Activated CD4-positive, alpha-beta T cell treated with anti-CD3 and anti-CD28 coated beads for 36 hours (primary cell): ENCODE measurements at places on chromosomes 13 and 19.

GRCh38 chr19:44746946-44747738, 1.4 kb upstream of the BCL3 start:
- DNase-seq: peak; percentile 98

DNA sequence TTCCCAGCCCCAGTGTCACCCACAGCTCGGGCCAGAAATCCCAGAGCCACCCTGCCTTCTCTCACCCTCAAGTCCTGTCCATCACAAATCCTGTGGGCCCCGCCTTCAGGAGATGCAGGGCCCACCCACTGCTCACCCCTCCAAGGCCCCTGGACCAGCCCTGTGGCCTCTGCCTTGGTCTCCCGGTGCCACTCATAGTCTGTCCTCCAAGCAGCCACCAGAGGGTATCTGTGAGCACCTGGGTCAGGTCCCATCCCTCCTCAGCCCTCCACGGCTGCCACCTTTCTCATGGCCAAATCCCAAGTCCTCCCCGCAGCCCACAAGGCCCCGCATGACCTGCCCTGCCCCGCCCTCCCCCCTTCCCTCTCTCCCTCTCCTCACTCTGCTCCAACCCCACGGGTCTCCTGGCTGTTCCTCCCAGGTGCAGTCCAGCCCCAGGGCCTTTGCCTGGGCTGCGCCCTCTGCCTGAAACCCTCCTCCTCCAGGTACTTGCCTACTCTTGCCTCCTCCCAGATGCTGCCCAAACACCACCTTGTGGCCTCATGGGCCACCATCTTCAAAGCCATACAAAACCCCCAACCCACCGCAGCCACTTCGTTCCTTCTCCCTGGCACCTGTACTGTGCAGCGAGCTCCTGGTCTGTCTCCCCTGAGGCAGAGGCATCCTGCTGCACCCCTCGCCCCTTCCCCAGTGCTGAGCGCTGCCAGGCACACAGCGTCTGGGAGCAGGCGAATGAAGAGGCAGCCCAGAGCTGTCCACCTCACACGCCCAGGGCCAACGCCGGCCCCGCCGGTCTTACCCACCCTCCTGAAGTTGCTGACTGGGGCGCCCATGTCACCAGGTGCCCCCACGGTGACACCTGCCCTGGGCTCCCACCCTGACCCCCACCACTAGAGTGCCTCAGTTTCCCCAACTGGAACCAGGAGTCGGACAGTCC, 13.2 kb upstream of the UQCR11 start:
- peak; percentile 57 for DNase-seq

GRCh38 chr19:1110809-1111640, 7.2 kb downstream of the GPX4 start:
- DNase-seq: no peak

DNA sequence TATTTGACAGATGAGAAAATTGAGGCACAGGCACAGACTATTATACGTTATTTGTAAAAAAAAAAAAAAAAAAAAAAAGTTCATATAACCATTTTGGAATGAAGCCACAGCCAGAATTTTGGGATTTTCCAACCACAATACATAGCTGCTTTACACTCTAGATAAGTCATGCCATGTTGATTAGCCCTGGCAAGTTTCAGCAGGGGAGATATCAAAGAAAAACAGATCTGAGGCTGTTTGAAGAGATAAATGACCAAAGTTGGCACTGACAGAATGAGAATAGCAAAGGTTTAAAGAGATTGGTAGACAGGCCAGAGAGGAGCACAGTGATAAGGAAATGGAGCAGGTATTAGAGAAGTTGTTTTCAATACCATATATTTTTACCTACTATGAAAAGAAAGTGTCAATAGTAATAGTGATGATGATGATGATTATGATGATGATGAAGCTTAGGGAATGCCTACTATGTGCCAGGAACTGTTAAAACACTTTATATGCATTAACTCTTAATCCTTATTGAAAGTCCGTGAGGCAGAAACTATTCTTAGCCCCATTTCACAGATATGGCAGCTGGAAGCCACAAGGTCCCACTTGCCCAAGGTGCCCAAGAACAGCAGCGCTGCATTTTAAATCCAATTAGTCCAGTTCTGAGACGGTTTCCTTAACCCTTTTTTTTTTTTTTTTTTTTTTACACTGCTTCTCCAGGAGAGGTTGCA, 105.5 kb downstream of the MBNL2 start:
- no peak for DNase-seq

DNA sequence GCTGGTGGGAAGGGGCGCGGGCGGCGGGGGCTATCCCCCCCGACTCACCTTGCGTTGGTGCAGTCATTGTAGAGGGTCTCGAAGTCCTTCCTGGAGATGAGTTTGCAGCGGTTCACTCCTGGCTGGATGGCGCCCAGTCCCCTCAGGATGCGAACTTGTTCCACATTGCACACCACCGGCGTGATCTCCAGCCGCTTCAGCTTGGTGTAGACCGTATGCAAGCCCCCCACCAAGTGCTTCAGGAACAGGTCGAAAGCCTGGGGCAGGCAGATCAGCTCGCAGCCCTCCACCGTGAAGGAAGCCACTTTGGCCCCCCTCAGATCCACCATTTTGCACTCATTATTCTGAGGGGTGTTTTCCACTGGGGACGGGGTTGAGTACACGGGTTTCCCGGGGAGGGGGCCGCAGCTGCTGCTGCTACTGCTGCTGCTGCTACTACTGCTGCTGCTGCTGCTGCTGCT, 1.1 kb downstream of the DACH1 start:
- no peak for DNase-seq

- DNase-seq: no peak
Observed at GRCh38 chr19:45817725-45818301, 2.7 kb upstream of the RSPH6A start.

- DNase-seq: peak; percentile 50
Observed at GRCh38 chr13:40484101-40484800, 182.2 kb downstream of the FOXO1 start.

DNA sequence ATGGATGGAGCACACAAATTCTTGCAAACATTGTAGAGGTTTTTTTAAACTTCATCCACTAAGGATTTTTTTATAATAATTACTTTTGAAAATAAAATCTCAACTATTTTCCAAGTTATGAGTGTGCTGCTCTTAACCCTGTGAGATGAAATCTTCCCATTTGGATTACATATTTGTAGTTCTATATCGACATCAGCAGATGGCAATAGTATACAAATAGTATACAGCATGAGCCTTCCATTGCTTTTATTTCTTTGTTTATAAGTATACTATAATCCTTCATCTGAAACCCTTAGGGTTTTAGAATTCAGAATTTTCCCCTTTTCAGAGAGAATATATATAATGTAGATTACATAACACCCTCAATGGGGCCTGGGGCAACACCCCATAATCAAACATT, 70.5 kb downstream of the GJA3 start:
- no peak for DNase-seq

DNA sequence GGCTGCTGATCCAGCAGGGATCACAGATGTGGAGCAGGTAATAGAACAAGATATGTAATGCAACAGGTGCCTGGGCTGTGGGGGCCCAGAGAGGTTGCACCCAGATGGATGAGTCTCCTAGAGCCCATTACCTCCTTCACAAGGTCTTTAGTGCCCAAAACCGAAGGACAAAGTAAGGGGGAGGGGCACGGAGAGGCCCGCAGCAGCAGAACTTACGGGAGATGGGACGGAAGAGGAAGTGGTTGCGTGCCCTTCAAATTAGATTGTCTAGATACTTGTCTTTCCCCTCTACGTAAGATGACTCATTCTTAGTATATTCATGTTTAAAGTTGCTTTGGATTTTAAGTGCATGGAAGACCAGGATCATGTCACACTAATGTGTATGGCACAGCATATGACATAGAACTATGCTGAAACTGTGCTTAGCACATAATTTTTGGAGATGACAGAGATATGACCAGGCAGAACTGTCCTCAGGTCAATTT, 5.7 kb upstream of the MRPS31 start:
- DNase-seq: peak; percentile 85

DNA sequence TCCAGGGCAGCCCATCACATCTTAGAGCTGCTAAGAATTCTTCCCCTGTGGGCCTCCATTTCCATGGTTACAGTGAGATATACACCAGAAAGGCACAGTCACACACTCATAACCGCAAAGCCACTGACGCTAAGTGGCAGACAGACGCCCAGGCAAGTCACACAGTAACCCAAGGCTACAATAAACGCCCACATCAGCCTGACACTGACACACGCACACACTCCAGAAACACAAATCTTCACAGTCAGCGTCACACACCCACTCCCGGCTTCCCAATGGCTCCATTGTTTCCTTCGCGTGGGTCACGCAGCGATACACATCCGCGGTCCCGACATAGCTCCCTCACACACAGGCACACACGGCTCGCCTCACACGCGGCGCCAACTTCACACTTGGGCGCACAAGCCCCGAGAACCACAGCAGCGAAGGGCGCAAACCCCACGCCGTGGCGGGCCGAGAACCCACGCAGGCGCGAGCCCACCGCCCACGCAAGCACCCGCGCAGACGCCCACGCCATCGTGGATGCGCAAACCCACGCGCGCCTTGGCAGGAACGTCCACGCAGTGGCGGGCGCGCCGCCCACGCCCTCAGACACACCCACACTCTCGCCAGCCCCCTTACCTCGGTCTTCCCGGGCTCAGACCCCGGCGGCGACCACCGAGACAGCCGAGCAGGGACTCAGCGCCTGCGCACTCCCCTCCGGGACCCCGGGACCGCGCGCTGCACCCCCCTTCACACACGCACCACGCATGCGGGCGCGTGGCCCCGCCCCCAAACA, at the start of gene ZNF667:
TSS of gene ZNF667 (minus strand) at position 695 of the 778 bp plus-strand sequence. CDS start 14,975 bp downstream, outside the sequence.
- DNase-seq: peak; percentile 71

DNA sequence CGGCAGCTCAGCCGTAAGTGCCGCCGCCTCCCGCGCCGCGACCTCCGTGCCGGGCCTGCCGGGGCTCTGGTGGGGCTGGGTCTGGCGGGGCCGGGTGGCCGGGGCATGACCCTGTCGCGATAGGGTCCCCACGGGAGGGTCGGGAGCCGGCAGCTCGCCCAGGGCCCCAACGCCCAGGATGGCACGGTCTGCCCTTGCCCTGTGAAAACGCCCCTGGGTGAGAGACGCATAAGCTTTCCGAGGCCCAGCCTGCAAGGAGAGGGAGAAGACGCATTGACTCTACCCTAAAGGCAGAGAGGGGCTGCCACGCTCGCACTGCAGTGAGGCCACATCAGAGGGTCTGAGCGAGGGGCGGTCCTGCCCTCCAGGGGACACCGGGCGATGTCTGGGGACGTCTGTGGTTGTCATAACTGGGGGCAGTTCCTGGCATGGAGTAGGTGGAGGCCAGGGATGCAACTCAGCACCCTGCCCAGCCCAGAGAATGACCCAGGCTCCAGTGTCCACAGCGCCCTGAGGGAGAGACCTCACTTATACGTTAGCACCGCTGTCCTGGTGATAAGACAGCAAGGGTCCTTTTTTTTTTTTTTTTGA, 539 bp downstream of the ZNF554 start:
- peak; percentile 31 for DNase-seq

DNA sequence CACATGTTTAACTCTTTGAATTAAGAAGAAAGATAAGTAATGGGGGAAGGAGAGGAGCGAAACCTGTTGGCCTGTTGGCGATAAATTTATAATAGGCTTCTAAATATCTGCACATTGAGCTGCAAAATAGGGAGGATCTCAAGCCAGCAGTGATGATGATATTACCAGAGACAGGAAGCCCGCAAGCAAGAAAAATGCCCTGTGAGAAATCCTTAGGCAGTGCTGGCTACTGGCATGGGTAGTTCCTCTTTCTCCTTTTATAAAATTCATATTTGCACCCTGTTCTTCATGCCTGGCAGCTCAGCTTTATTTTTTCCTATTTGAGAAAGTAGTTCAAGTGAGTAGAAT, 858 bp upstream of the USP12 start:
- DNase-seq: peak; percentile 18

DNA sequence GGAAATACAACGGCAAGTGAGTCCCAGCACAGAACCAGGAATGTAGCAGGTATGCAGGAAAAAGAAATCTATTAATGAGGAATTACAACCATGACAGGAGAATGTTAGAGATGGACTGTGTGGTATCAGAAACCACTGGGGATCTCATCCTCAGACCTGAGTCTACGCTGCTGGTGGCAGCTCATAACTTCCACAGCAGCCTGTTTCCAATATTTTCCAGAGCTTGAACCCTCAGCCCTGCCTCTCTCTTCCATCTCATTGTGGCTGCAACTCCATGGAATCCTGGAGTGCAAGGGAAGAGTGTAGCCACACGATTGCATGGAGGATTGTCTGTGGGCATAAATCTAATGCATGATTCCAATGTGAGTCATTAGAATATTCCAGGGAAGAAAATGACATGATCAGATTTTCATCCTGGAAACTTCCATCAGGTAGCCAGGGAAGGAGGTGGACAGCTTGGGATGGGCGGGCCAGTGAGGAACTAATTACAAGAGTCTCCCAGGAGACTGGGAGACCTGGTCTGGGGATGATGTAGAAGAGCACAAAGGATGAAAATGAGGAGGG, 14.9 kb downstream of the PLA2G4C start:
- no peak for DNase-seq

DNA sequence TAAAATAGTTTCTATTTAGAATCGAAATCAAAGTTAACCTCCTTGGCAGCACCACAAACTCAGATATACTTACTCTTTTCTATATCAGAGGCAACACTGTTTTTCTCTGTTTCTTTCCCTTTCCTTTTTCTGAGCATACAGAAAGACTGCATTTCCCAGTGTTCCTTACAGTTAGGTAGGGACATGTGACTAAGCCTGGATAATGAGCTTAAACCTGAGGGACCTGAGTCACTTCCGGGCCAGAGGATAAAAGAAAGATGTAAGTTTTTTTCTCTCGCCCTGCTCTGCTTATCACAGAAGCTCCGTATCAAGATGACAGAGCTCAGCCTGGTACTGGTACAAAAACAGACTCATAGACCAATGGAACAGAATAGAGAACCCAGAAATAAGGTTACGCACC, 531.9 kb downstream of the KLF12 start:
- no peak for DNase-seq

- DNase-seq: no peak
Observed at GRCh38 chr13:74866101-74866500, 615.9 kb downstream of the TBC1D4 start.

GRCh38 chr13:20702915-20703779, at the start of gene IL17D:
Gene IL17D, plus strand, starts transcription at chr13:20703699. Its CDS starts 303 bp downstream, at chr13:20704002.
- DNase-seq: peak; percentile 59

DNA sequence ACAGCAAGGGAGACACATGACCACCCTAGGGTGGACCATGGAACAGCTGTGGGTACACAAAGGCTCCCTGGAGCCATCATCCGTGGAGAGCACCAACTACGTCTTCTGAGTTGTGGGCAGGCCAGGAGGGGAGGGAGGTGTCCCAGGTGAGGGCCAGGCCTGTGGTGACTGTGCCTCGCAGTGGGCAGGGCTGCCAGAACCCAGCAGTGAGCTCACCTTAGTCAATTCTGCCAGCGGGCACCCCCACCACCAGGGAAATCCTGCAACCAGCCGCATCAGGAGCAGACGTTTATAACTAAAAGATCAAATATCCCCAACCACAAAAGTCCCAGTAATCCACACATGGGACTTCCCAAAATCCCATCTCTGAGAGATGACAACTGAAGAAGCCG, 19.6 kb downstream of the ELL start:
- no peak for DNase-seq
